ENCODE measurements at places on chromosomes 3 and 15.

DNA sequence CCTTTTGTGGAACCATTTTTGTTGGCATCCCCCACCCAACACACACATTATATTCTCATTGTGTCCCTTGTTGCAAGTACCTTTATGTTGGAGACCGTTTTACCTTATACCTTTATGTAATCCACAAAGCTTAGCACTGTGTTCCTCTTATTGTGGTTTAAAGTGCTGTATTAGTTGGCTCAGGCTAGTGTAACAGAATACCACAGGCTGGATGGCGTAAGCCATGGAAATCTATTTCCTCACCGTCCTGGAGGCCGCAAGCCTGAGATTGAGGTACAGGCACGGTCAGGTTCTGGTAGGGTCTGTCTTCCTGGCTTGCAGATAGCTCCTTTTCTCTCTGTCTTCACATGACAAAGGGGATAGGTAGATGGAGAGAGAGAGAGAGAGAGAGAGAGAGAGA lies 302.8 kb downstream of the ROBO2 start:
- DNase-seq, result no peak

GRCh38 chr15:74328331-74329056 lies 39.0 kb downstream of the CYP11A1 start:
- DNase-seq, result no peak

GRCh38 chr15:74519311-74519710 lies 21.7 kb upstream of the ARID3B start:
- DNase-seq, result no peak

DNA sequence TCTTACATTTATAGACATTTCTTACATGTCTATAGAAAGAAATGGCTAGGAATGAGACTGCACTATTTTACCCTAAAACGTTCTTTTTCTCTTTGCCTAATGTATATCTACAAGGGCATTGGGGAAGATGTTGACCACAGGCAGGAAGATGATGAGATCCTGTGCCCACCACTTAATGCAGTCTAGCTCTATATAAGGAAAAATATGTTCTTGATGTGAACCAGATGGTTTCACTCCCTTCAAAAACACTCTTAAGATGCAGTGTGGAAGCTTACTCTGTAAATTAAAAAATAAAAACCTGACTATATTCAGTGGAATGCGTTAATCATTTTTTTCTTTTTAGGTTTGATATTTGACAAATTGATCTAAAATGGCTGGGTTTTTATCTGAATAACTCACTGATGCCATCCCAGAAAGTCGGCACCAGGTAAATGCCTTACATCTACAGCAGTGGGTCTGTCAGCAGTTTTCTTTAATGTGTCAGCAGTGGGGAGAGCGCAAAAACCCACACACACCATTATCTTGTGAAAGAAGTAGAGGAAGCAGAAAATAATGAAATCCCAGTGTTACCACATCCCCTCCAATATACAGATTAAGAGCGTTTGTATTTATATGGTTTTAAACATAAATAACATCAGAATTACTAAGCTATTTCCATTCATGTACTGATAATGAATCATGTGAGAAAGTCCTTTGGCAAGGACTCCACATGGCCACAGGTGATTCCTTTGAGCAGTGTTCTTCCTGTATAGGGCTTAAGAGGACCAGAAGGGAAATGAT lies 10.1 kb downstream of the AGTR1 start:
- DNase-seq, result no peak

DNA sequence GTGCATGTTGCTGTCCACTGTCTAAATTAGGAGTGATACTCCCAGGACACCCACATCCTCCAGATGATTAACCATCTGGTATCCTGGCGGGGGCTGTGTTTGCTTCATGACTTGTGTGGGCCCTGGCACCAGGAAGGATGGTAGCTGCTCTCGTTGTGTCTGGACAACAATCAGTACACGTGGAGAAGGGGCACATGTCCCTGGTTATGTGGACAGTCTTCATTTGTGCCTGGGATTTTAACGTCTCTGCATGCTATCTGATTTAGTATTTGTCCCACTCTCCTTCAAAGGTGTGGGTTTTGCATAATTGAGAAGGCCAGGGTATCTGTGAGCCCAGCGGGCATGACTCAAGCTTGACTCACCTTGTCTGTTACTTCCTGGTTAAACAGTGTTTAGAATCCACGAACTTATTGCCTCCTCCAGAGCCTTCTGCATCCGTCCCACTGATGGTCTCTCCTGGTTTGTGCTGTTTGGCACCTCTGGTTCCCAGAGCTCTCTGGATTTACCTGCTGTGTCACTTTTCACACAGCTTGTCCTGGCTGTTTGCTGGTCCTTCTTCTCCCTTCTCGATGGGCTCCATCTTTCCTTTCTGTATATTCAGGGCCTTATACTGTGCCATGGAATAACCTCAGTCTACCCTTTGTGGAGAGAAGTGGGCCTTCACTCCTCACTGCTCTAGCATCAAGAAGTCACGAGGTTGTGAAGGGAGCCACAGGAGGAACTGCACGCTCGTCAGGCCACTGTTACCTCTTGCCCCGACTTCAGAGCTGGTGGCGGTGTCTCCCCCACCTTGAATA lies 32.5 kb downstream of the ARNT2 start:
- no peak for DNase-seq

DNA sequence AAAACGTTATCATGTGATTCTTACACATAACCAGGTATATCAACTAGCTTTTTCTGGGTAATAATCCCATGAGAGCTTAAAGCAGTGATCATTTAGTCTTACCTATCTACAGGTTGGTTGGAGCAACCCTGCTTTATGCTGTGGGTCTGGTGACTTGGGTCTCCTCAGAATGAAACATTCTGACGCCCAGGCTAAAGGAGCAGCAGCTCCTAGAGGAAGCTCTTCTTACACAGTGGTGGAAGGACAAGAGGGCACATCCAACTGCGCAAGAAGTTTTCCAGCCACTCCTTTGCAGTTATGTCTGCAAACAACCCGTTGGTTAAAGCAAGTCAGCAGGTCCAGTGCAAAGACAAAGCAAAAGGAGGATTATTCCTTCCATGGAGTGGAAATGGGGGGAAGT lies 377.5 kb downstream of the EDEM1 start:
- no peak for DNase-seq

- no peak for DNase-seq
Measured at GRCh38 chr3:138913766-138914165, 33.2 kb downstream of the FOXL2 start.

GRCh38 chr15:98753726-98754656 lies 105.7 kb downstream of the IGF1R start:
- no peak for DNase-seq

GRCh38 chr3:8996681-8997121 lies 33.4 kb upstream of the RAD18 start:
- no peak for DNase-seq

- DNase-seq, result no peak
Measured at GRCh38 chr15:96638793-96639192, 308.3 kb downstream of the NR2F2 start.

GRCh38 chr3:27244374-27244773 lies 124.8 kb downstream of the NEK10 start:
- DNase-seq, result no peak

All from activated gamma-delta T cell (primary cell).